ENCODE measurements at places on chromosomes 3 and 15.

GRCh38 chr15:64694816-64695215 lies 80.6 kb downstream of the RBPMS2 start:
- no peak for DNase-seq

DNA sequence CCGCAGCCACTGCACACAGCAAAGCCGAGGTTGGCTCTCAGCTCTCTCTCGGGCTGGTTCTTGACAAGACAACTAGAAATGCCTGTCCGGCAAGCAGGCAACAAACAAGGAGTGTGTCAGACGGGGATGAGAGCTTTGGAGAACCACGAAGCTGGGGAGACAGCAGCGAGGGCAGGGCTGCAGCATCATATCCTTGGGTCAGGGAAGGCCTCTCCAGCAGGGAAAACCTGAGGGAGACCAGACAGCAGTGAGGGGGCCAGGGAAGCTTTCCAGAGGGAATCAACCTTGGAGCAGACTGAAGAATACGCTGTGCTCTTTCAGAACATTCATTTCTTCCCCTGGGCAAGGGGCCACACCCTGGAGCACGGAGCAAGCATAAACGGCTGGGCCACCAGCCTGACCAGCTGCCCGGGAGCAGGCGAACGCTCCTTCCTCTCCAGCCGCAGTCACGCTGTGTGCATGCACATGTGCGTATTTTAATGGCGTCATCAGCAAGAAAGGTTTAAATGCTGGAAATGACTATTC lies 58.7 kb downstream of the CHSY1 start:
- DNase-seq: no peak

- DNase-seq: no peak
Measured at GRCh38 chr15:55588070-55588814, at the start of gene PYGO1. TSS of gene PYGO1 (minus strand) at chr15:55588345. CDS start at chr15:55587883, 462 bp downstream.

DNA sequence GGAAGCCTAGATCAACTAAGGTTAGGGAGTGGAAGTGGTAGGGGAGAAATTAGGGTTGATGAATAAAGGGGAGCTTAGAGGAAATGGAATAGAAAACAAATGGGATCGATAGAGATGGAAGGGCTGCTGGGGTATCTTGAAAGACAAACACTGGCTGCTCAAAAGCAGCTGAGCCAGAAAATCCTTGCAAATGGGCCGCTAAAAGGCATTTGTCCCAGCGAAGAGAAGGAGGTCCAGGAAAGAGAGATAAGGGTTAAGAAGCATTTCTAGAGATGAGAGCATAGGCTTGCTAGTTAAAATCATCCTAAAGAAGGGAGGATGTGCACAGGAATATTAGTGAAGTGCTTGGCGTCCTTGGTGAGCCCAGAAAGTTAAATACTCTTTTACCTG lies 258.0 kb upstream of the CBLB start:
- no peak for DNase-seq

DNA sequence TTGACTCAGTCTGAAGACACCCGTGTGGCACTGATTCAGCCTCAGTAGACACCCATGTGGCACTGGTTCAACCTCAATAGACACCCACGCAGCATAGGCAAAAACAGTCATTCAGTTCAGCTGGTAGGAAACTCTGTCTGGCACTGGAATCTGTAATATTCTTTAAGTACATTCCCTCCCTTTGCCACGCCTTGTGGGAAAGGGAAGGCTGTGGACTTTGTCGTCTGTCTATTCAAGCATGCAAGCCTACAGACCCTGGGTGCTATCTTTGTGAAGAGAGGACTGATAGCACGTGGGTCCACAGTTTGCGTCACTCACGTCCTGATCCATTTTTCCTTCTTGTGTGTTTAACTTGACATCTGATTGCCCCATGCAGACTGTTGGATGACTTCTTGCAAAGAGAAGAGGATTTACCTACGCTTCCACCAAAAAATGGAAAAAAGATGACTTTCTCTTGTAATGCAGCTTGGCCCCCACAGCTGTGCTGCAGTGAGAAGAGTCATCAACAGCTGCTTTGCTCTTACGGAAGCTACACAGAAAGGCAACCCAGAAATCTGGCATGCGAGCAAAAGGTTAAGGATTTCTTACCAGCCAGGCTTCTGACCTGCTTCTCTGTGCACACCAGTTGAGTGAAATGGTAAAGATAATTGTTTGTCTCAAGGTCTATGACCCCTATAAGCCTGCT lies 278.1 kb downstream of the ULK4 start:
- DNase-seq: no peak

DNA sequence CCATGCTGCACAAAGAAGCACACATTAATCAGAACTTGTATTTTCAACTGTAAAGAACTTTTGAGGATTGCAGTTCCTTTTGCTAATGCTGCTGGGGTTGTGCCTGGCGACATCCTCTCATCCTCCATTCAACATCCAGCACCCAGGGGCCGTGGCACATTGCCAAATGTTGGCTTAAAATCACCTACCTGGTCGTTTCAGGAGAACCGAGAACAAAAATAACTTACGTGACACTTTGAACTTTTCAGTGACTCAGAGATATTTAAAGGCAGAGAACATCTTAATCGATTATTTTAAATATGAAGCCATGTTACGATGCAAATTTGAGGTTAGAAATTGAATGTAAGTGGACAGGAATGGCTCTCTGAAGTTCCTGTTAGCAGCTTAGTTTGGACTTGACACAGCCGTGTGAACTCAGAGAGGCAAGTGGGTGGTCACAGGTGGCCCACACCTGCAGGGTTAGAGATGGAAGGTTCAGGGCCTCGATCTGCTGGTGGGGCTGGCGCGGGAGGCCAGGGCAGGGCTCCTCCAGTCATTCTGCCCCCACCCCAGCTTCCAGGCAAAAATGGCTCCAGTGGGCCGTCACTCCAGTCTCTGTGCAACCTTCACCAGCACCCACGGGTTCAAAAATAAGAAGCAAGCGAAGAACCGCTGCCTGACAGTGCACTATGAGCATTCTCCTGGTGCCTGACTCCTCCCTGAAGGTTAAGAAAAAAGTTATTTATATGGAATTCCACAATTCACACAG lies 12.2 kb downstream of the LRRK1 start:
- no peak for DNase-seq

Measured in activated CD4-positive, alpha-beta T cell treated with anti-CD3 and anti-CD28 coated beads for 24 hours (primary cell).